ENCODE measurements at places on chromosomes 3 and 15. TPM values are rescaled to one million over a fixed set of nuclear protein-coding genes. Genes with fewer than 3 reads are reported as not detected.
A peak's percentile ranks its signal among the peaks of the same experiment; 100 is the strongest.

UTS2B gene
- 6.6 TPM for total RNA-seq

ISLR2 gene
- total RNA-seq, result 0.94 TPM

DUOX1 gene
- not detected for total RNA-seq

FANCD2OS gene
- total RNA-seq, result not detected

CCNB2 gene
- 7.5 TPM for total RNA-seq

WDR5B gene
- total RNA-seq, result 8.3 TPM

KLHDC8B gene
- total RNA-seq, result 3.9 TPM

FAM43A gene
- total RNA-seq, result 4.1 TPM

AGBL1 gene
- not detected for total RNA-seq

DNA sequence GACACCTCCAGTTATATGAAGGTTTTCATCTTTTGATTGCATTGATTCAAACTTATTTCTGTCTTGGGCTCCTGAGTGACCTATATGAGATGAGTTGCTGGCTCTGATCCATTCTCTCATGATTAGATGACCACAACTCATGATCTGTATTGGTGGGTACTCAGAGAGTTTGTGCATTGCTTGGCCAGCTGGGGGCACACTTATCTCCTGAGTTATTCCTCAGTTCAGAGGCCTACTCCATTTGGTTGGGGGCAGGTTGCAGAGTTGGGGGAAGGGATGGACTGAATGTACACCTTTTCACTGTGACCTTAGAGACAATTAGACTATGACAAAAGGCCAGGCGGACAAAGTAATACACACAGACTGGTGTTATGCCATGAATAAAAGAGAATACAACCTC, 166.2 kb upstream of the SEMA6D start:
- no peak for DNase-seq

DNA sequence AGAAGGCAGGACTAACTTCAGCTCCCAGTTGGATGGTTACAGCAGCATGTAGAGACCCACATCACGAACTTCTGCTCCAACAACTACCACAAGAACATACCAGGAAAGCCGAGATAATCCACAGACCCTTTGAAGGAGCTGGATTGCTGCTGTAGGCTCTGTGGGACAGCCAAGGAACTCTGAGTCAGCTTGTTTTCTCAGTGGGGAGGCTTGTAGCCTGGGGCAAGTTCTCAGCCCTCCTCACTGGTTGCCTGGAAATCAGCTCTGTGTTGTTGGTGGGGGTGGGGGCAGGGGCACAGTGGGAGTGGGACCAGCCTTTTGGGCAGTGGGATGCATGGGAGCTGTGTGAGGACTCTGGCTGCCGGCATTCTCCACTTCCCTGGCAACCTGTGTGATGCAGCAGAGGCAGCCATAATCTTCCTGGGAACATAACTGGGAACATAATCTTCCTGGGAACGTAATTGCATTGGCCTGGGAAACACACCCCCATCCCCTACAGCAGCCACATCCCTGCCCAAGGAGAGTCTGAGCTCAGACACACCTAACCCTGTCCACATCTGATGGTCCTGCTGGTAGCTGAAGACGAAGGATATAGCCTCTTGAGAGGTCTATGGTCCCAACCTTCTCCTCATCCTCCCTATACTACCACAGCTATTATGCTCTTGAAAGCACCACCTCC, 153.1 kb downstream of the PEAK1 start:
- no peak for DNase-seq

DNA sequence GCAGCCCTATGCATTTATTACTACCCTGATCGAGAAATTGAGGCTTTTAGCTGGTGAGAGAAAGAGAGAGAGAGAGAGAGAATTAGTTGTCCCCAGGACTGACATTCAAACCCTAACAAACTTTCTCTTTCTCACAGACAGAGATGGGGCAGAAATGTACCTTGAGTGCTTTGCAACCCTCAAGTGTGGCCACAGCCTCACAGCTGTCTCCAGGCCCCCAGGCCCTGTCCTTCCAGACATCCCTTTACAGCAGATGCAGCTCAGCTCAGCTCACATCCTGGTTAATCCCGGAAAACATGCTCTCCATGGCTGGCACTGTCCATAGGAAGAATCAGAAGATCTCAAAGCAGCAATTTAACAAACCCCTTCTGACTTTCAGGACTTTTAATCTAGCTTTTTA, 67.6 kb downstream of the DCLK3 start:
- DNase-seq, result no peak

GRCh38 chr15:41983221-41983620, 10.9 kb upstream of the EHD4 start:
- no peak for DNase-seq

GRCh38 chr3:50563867-50564266, 3.7 kb downstream of the C3orf18 start:
- DNase-seq, result no peak

- no peak for DNase-seq
Observed at GRCh38 chr15:59116771-59117170, 11.8 kb downstream of the CCNB2 start.

- no peak for DNase-seq
Observed at GRCh38 chr15:40731034-40731433, 24.0 kb downstream of the RMDN3 start.

GRCh38 chr15:40891810-40892446, 2.3 kb upstream of the VPS18 start:
- DNase-seq, result peak; percentile 71

DNA sequence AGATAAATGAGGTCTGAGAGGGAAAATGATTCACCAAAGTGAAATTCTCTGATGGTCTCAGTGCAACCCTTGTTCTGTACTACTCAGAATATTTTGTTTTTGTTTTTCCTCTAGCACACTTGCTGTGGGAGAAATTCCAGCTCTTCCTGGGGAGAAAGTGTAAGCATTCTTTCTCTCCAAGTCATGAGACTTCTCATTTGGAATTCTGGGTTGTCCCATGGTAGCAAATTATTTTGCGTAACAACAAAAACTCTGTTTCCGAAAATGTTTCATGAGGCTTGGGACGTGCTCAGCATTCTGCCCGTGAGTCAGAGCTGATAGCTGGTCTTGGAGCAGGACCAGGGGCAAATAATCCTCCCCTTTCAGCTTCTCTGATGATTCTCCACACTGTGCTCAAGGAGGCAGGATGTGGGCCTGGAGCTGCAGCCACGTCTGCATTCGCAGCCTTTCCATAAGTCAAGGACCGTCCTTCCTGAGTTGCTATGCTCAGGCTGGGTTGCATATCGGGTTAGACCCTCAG, 70.3 kb downstream of the SENP2 start:
- DNase-seq, result no peak

- DNase-seq, result no peak
Observed at GRCh38 chr3:106277731-106278130, 408.9 kb upstream of the CBLB start.

- DNase-seq, result no peak
Observed at GRCh38 chr3:34207002-34207401, 408.6 kb downstream of the PDCD6IP start.

Data from Peyer's patch (tissue), 4 donors.